Islet precursor cell (in vitro differentiated cells): ENCODE measurements at places on chromosomes 7 and 10.
A peak's percentile ranks its signal among the peaks of the same experiment; 100 is the strongest.

DNA sequence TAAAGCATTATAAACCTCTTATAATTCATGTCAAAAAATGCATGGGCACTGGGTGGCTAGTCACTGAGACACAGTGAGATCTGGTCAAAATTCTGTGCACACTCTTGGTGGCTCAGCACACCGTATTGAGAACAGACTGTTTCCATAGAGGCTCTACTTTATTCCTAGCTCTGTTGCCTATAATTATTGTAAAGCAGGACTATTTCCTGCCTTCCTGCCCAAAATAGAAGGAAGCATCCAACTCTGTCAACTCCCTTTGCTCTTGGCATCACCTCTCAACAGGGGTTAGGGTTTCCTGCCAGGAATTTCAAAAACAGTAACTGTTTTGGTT, 45.1 kb downstream of the PTN start:
- no peak for DNase-seq

DNA sequence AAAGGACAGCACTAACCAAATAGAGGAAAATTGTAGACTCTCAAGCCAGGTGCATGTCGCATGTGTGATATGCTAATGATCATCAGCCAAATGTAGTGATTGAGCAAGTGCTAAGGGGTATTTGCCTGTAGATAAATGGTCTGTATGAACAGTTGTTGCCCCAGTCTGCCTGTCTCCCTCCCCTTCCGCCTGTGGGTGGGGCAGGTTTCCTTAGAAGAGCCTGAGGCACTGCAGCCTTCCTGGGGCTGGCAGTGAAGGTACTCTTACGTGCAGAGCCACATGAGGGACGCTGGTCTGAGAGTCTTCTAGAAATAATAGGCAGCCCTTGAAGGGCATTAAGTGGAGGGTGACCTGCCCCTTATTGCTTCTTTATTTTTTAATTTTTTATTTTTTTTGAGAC, 152.1 kb downstream of the SNX10 start:
- DNase-seq, result peak; percentile 63

- no peak for DNase-seq
These were observed 66.7 kb upstream of the FGL2 start for GRCh38 chr7:77266291-77266794.

DNA sequence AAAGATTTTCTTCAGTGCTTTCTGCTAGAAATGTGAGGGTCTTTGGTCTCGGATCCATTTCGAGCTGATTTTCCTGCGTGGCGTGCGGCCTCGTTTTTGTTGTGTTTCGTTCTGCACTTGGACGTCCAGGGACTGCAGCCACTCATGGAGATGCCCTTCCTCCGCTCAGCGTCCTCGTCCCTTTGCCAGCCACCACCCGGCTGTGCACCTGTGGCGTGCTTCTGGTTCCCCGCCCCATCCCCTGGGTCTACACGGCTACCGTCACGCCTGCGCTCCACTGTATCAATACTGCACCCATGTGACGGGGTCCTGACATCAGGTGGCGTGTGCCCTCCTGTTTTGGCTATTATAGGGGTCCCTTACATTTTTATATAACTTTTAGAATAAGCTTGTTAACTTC, 42.7 kb upstream of the NKX6-2 start:
- no peak for DNase-seq

DNA sequence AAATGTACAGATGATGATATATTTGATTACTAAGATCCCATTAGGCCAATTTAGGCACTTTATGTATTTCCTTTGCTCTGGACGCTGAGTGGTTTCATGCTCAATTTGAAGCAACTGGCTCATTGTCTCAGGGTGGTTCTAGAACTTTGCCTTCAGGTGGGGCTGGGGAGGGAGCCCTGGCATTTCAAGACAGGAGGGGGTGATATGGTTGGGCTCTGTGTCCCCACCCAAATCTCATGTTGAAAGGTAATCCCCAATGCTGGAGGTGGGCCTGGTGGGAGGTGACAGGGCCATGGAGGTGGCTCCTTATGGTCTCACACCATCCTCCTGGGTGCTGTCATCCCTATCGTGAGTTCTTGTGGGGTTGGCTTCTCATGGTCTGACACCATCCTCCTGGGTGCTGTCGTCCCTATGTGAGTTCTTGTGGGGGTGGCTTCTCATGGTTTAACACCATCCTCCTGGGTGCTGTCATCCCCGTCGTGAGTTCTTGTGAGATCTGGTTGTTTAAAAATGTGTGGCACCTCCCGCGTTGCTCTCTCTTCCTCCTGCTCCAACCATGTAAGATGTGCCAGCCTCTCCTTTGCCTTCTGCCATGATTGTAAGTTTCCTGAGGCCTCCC, 151.5 kb upstream of the KLF6 start:
- no peak for DNase-seq

GRCh38 chr10:90288391-90288933, 569.4 kb downstream of the HTR7 start:
- DNase-seq, result no peak

DNA sequence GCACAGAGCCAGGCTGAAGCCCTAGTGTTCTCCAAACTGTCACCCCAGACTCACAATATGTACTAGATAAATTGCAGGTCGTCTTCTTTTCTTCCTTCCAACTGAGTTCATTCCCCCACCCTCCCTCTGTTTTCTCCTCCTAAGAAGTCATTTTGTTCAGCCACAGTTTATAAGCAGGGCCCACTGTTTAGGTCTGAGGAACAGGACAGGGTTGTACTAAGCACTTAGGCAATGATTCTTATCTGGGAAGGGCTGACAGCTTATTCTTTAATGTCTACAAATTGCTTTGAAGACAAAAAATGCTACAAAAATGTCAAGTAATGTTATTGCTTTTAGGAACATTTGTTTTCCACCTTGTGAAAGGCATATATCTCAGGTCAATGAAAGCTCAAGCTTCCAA, 59.1 kb downstream of the CDC123 start:
- no peak for DNase-seq

- no peak for DNase-seq
These were observed 6.8 kb downstream of the LMBR1 start for GRCh38 chr7:156886020-156886795.

- peak; percentile 80 for DNase-seq
These were observed 98.1 kb upstream of the AGBL3 start for GRCh38 chr7:134888141-134888740.

GRCh38 chr7:31938650-31939049, 131.6 kb downstream of the PDE1C start:
- no peak for DNase-seq

GRCh38 chr7:104272767-104273384, 55.5 kb upstream of the LHFPL3 start:
- no peak for DNase-seq

- no peak for DNase-seq
These were observed 825 bp downstream of the MRPL32 start for GRCh38 chr7:42932811-42933591.

DNA sequence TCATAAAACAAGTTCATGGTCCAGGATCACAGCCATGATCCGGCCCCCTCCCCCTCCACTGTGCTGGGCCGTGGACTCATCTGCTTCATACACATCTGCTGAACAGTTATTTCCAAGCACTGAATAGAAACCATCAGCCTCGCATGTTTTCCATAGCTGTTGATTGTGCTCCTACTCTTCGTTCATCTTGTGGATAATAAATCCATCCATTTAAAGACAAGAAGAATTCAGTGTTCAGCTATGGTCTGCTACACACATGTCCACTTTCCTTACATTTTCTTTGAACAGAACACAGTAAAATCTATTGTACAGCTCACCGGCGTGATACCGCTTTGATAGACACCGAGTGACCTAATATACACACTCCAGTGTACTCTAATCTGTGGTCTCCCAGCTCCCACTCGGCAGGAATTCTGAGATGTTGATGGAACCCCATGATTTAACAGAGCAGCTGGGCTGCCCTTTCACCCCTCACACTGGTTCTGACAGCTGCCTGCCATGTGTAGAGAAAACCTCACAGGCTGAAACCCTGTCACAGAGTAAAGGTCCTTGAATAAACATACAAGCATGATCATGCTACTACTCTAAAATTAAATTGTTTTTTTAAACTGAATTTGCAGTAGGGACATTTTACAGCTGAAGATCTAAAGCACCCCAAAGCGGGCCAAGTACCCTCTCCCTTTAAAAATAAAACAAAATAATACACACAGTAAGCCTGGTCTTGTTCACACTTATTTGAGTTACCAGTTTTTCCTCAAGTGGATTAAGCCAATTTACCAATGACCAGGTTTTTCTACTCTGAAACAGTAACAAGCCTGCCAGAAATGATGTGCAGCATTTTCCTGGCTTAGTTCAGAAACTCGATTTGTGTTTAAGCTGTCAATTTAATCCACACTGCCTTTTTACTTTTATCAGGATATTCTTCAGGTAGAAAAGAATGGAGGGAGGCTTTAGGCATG, 95.1 kb upstream of the FZD1 start:
- DNase-seq, result no peak

- DNase-seq, result no peak
These were observed 2.1 kb downstream of the CNNM2 start for GRCh38 chr10:102919992-102920739.

DNA sequence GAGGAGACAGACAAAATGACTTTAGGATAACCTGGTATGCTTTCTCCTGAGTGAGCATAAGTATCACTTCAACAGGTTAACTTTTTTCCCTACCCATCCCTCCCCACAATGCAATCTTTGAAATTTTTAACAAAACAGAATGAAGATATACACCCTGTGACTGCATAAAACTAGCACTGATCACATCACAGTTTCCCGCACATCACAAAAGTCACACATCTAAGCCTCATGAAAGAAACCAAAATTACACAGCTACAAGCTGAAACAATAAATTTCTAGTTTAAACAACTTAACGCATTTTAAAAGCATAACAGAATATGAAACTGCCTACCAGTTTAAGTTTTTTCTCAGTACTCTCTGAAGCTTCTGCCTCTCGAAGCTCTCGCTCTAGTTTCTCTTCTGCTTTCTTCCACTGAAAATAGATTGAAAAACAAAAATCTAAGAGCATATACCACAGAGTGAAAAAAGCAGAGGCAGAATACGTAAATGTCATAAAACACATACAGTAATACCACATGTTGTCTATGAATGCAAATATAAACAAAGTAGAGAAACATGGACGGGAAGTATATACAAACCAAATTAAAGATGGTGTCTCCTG, 18.1 kb downstream of the NOC3L start:
- DNase-seq, result no peak

- no peak for DNase-seq
These were observed 539 bp downstream of the PTCD1 start for GRCh38 chr7:99437946-99438572.

DNA sequence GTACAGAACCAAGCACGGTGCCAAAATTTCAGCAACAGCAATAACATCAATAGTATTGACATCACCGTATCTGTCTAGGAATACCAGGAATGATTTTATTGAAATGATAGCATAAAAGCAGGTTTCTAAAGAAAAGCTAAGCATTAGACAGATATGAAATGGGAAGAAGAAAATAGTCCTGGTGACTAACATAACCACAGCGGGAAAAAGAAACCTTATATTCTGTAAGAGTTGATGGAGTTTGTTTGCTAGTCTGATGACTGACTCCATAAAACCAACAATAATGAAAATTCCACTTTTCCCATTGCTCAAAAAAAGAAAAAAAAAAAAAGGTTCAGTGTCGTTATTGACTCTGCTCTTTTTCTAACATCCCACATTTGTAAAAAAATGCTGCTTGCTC, 668.3 kb downstream of the IPMK start:
- DNase-seq, result no peak

GRCh38 chr10:69181433-69181832, 1.4 kb downstream of the SUPV3L1 start:
- DNase-seq, result no peak

- DNase-seq, result no peak
These were observed 3.1 kb downstream of the NKX2-3 start for GRCh38 chr10:99535764-99536337.

DNA sequence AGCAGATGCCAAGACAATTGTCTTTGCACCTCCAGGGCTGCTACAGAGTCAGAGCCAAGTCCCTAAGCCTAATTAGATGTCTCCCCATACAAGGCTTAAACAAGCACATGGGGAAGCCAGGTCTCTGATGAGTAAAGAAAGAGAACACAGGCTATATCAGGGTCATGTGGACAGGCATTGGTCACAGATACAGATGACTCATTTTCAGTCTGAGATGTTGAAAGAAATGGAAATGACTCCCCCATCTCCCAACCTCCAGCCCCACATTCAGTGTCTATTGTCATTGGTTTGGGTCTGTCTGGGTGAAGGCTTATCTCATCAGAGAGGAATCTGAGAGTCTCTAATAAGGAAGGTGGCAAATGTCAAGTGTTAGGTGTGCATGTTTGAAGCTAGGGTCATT, 290.1 kb upstream of the KIAA1217 start:
- DNase-seq, result peak; percentile 82

- no peak for DNase-seq
These were observed 490.5 kb upstream of the ANKRD30A start for GRCh38 chr10:36634916-36635315.

- no peak for DNase-seq
These were observed 17.5 kb downstream of the FAM20C start for GRCh38 chr7:209906-210305.

DNA sequence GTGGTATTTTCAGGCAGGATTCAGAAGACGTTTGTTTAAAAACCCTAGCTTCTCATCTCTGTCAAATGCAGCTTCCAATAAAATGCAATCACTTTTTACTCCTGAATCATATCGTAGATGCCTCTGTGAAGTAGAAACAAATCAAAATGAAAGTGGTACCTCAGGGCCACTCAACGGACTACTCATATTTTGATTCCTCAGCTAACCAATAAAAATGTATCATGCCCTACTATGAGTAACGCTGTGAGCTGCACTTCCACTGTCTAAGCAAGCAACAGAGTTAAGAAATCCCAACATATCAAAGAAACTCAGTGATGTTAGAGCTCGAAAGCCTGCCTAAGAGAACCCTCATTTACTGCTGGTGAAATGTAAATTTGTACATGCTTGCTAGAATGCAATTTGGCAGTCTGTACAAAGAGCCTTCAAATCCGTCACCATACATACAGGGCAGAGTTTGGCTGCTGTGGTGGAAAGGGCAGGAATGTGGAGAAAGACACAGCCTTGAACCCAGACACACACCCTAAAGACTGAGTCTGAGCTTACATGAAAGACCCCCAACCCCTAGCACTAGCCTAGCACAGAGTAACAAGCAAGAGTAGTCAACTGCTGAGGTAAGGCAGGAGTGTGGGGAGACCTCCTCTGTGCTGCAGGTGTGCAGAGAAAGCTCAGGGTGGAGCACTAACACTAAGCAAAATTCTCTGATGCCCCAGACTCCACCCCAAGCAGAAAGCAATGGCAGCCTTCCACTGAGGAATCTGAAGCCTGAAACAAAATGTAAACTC, 151.5 kb downstream of the ANK3 start:
- peak; percentile 62 for DNase-seq

GRCh38 chr7:89661876-89662275, 492.4 kb upstream of the STEAP1 start:
- DNase-seq, result no peak
